ENCODE measurements at places on chromosomes 2 and 18.
A peak's percentile ranks its signal among the peaks of the same experiment; 100 is the strongest.

GRCh38 chr18:3931542-3932112 is 481.7 kb downstream of the TGIF1 start:
- no peak for DNase-seq

DNA sequence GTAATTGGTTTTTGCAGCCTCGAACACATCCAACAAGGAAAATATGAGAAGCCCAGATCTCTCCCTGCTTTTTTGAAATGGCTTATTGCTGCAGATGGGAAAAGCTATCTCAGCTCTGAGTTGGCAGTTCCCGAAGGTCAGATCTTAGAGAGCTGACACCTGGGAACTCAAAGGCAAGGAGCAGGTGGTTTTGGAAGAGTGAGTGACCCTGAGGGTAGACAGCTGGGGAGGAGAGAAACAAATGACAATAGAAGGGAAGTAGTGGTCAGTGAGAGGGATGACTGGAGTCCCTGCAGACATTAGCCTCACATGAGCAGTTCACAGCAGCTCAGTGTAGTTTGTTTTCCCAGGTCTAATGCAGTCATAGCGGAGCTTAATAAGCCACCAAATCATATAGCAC is 317.9 kb downstream of the STK39 start:
- DNase-seq, result peak; percentile 19

- no peak for DNase-seq
Observed at GRCh38 chr2:149858901-149859634, 271.5 kb upstream of the MMADHC start.

- no peak for DNase-seq
Observed at GRCh38 chr2:218895759-218896500, 15.3 kb downstream of the WNT10A start.

- peak; percentile 91 for DNase-seq
Observed at GRCh38 chr2:47344890-47345589, 57.9 kb upstream of the MSH2 start.

DNA sequence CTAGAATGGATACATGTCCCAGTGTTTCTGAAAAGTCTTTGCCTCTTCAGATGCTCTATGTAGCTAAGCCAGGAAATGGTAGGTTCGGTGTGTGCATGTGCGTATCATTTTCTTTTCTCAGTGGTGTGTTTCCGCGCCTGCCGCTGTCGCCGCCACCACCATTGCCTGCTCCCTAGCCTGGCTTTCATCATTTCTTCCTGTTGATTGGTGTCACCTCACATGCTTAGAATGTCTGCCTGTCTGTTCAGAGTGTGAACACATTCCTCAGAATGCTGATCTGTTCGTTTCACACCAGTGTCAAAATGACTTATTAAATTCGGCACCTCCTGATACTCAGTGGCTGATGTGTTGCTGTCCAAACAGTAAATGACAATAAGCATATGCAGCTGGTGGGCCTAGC is 255.2 kb upstream of the SPRED2 start:
- DNase-seq, result no peak

GRCh38 chr18:3425446-3425845 is 24.5 kb upstream of the TGIF1 start:
- DNase-seq, result no peak

DNA sequence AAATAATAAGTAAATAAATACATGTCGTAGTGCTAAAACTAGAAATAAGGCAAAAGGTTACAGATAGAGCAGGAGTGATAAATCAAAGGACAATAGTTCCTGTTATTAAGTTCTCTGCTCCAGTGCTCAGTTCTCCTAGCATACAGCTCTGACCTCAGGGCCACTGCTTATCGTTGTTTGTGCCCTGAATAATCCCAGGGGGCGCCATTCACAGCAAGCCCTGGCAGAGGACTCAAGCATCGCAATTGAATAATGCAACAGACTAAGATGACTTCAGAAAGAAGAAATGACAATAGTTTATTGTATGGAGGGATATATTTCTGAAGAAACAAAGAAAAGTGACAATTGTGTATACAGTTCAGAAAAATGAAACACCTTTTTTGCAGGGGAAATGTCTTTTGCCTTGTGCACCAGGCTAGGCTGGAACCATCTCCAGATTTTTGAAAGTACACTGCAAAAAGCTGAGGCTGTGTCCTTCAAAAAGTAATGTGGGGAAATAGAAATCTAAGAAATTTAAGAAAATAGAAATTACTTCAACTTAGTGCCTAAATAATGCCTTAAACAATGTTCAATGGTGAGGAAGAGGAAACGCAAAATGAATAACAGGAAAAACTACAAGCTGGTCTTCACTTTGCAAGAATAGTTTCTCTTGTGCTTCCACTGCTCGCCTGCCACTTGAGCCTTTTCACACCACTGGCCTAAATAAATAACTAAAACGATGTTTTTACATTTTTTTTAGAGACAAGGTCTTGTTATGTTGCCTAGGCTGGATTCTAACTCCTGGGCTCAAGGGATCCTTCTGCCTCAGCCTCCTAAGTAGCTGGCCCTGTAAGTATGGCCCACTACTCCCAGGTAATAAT is 19.0 kb upstream of the CCNYL1 start:
- peak; percentile 66 for DNase-seq

Data from body of pancreas (tissue), 4 donors.